ENCODE measurements at places on chromosomes 2 and 18. TPM values are rescaled to one million over a fixed set of nuclear protein-coding genes. Genes with fewer than 3 reads are reported as not detected.

The RNF138 gene
- polyA plus RNA-seq = 11.7 TPM

The HOXD8 gene
- polyA plus RNA-seq = not detected

The CYS1 gene
- polyA plus RNA-seq = 0.72 TPM

The ATP9B gene
- 7.1 TPM for polyA plus RNA-seq

The CRYBA2 gene
- polyA plus RNA-seq = not detected
